M059J (cell line): ENCODE measurements at places on chromosomes 1 and 21. TPM values are rescaled to one million over a fixed set of nuclear protein-coding genes. Genes with fewer than 3 reads are reported as not detected.

The SEC16B gene
- total RNA-seq: 0.79 and 1.2 TPM in 2 replicates

The PLPP3 gene
- total RNA-seq: 16.2 and 17.2 TPM in 2 replicates

The DNAI4 gene
- 4.3 and 5.9 TPM in 2 replicates for total RNA-seq

The CD164L2 gene
- 0.15 TPM in 1 of 2 replicates, not detected in the other for total RNA-seq

The DHRS3 gene
- 47.3 and 51.5 TPM in 2 replicates for total RNA-seq

The TMEM269 gene
- total RNA-seq: 0.02 TPM in 1 of 2 replicates, not detected in the other

The HJV gene
- not detected in 2 replicates for total RNA-seq

The RBP7 gene
- 1.5 TPM in 1 of 2 replicates, not detected in the other for total RNA-seq

The COA6 gene
- 40.1 and 63.8 TPM in 2 replicates for total RNA-seq

The CDCA8 gene
- total RNA-seq: 36.8 and 38.4 TPM in 2 replicates

The GPR37L1 gene
- not detected in 2 replicates for total RNA-seq

The SPRR5 gene
- total RNA-seq: not detected in 2 replicates

The SKI gene
- total RNA-seq: 3.5 and 13.8 TPM in 2 replicates

The BCAN gene
- not detected in 2 replicates for total RNA-seq

The BCAR3 gene
- total RNA-seq: 52.4 and 72.2 TPM in 2 replicates

The CDC42BPA gene
- total RNA-seq: 15.1 and 21.6 TPM in 2 replicates

The NFYC gene
- total RNA-seq: 24.9 and 38.1 TPM in 2 replicates

The SLC9C2 gene
- not detected in 2 replicates for total RNA-seq

The BEST4 gene
- total RNA-seq: 0.05 and 0.57 TPM in 2 replicates

The BSND gene
- total RNA-seq: not detected in 2 replicates

The FNDC10 gene
- total RNA-seq: 1.1 and 6.1 TPM in 2 replicates

The LCE2C gene
- total RNA-seq: not detected in 2 replicates

The FOXO6 gene
- 0.57 TPM in 1 of 2 replicates, not detected in the other for total RNA-seq

The TNFRSF18 gene
- total RNA-seq: not detected in 2 replicates

The HSD3B1 gene
- not detected in 2 replicates for total RNA-seq

The TP73 gene
- total RNA-seq: 0.42 and 0.91 TPM in 2 replicates

The TTC39A gene
- total RNA-seq: 0.67 and 2.0 TPM in 2 replicates

The SFN gene
- 0.76 TPM in 1 of 2 replicates, not detected in the other for total RNA-seq

The TIAM1 gene
- total RNA-seq: 0.17 and 0.30 TPM in 2 replicates

The NMNAT2 gene
- 8.2 and 25.2 TPM in 2 replicates for total RNA-seq

The INTS7 gene
- 26.4 and 36.5 TPM in 2 replicates for total RNA-seq

The CD101 gene
- total RNA-seq: 0.07 and 1.2 TPM in 2 replicates

The CYP4Z1 gene
- total RNA-seq: not detected in 2 replicates

The CELA3A gene
- total RNA-seq: not detected in 2 replicates

The ADGRB2 gene
- 8.3 and 16.7 TPM in 2 replicates for total RNA-seq
